Activated T-cell treated with anti-CD3 and anti-CD28 coated beads, Interleukin-2, amount 50 U/mL, for 72 hours (primary cell): ENCODE measurements at places on chromosomes 5 and 9.

DNA sequence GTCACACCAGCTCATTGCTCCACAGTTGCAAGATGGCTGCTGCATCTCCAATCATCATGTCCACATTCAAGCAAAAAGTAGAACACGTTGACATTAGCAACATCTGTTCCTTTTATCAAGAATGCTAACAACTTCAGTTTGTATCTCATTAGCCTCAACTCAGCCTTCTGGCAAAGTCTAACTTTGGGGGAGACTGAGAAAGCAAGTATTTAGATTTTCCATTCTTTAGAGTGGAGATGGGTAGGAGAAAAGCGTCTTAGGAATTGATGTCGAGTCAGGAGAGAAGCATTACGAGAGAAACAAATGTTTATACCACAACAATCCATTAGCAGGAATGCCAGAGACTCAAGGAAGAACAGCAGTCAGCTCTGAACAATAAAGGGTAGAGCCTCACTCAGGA is 446.3 kb downstream of the ENC1 start:
- DNase-seq = no peak

DNA sequence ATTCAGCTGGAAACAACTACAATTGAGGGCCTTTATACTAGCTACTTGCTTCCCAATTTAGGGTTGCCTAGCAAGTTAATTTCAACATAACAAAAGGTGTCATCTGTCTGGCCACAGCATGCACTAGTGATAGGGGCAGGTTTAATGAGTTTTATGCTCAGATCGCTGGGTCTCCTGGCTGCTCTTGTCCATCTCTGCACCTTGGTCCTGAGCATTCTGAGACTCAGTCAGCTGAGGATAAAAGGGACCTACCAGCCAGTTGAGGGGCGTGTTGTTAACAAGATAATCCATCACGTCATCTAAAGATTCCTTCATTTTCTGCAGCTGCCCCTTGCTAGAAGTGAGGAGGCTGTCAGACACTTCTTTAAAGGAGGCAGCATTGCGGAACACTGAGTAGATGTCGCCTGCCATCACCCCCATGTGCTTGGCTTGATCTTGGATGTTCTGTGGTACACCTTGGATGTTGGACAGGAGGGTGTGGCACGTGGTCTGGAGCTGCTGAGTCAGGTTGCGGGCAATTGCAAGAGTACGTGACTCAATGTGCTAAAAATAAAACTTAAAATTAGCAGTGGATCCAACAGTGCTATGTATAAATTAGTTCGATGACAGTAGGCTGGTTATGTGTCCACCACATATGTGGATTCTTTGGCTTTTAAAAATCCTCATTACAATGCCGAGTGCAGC is 11.0 kb downstream of the PLIN2 start:
- no peak for DNase-seq

GRCh38 chr5:81972492-81972783 is 615 bp downstream of the ATG10 start:
- no peak for DNase-seq

GRCh38 chr9:21554813-21555212 is 72.7 kb upstream of the IFNE start:
- DNase-seq = no peak

- no peak for DNase-seq
Observed at GRCh38 chr5:141598391-141599345, 20.1 kb downstream of the DIAPH1 start.

GRCh38 chr9:108951578-108951977 is 17.4 kb downstream of the ABITRAM start:
- no peak for DNase-seq

DNA sequence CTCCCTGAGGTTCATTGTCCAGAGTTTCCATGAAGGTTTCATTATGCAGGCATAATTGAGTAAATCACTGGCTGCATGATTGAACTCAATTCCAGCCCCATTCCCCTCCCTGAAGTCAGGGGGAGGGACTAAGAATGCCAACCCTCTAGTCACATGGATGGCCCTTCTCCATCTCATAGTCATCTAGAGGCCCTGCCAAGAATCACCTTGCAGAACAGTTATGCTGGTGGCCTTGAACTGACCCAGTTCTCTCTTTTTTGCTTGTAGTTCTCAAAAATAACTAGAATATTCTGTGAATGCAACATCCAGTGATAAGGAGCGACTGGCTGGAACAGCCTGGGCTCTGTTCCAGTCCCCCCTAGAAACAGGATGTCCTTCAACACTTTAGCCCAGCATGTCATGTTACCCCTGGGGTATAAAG is 31.7 kb downstream of the SLC35A4 start:
- no peak for DNase-seq
